Cardiac septum (tissue), 1 donor: ENCODE measurements at places on chromosomes 2 and 18. TPM values are rescaled to one million over a fixed set of nuclear protein-coding genes. Genes with fewer than 3 reads are reported as not detected.

- DNase-seq = no peak
These were observed 20.4 kb downstream of the MSH6 start for GRCh38 chr2:47803363-47803762.

Gene SERPINB3
- not detected for total RNA-seq

Gene KIF5C
- total RNA-seq = 0.73 TPM

Gene SLC19A3
- total RNA-seq = 0.38 TPM

Gene IWS1
- 40.7 TPM for total RNA-seq

Gene NLRC4
- 0.43 TPM for total RNA-seq
